ENCODE measurements at places on chromosomes 6 and 20.
A peak's percentile ranks its signal among the peaks of the same experiment; 100 is the strongest.

DNA sequence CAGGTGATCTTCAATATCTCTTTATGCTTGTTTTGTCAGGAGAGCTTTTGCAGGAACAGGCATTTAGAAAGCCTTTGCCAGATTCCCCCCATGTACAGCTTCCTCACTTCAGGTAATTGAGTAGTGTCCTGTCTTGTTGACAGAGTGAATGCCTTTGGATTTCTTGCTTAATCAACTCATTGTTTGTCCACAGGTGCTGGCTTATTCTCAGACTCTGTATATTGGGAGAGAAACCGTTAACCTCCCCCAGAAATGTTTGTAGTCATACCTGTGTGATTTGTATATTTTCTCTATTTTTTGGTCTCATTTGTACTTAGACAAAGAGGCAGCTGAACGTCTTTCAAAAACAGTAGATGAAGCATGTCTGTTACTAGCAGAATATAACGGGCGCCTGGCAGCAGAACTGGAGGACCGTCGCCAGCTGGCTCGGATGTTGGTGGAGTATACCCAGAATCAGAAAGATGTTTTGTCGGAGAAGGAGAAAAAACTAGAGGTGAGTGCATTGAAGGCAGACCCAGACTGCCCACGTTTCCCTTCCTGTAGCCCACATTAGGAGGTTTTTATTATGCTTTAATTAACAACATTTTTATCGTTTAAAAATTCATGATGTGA lies 32.3 kb downstream of the RPRD1B start:
- no peak for DNase-seq

GRCh38 chr20:41038878-41039404 lies 10.3 kb downstream of the TOP1 start:
- DNase-seq: no peak

- DNase-seq: no peak
These were observed 1643.9 kb downstream of the HACE1 start for GRCh38 chr6:103215847-103216246.

GRCh38 chr6:54860132-54860531 lies 13.6 kb downstream of the FAM83B start:
- DNase-seq: no peak

GRCh38 chr6:44653761-44654218 lies 266.3 kb downstream of the CDC5L start:
- no peak for DNase-seq

DNA sequence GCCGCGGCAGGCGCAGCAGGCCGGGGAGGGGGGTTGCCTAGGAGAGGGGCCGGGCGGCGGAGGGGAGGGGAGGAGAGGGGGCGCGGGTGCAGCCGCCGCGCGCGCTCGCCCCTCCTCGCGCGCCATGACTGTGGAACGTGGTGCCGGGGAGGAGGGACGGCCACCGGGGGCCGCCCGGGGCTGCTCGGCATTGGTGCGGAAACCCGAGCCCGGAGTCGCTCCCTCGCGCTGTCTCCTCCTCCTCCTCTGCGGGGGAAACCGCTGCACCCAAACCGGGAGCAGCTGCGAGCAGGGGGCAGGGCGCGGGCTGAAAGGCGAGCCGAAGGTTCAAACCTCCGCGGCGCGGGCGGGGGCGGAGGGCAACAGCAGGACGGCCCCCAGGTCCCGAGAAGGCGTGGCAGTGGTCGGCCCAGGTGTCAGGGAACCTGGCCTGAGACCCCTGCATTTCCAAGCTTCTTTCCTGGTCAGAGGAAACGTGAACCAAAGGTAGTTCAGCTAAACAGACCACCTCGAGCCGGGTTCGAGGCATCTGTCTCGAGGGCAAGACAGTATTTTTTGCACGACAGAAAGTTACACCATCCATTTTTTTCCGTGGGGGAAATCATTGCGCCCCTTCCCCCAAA lies 1.4 kb upstream of the TRERF1 start:
- DNase-seq: peak; percentile 69

Measured in HCT116 (cell line).